ENCODE measurements at places on chromosomes 2 and 18.
A peak's percentile ranks its signal among the peaks of the same experiment; 100 is the strongest.

DNA sequence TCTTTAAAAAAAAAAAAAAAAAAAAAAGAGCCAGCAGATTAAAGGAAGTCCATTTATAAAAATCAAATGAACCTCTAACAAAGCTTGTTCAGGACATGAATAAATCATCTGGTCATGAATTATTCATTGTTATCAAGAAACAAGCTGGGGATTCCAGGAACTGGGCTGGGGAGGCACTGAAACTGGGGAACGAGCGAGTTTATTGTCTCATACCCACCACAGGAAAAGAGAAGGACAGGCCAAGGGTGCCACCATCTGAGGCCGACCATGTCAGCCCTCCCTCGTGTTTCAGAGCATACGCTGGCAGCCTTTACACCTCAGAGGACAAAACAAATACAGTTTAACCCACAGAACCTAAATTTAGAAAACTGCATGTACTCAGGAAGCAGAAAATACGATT lies 164.2 kb downstream of the VWC2L start:
- no peak for DNase-seq

- DNase-seq: no peak
These were observed 28.2 kb upstream of the MAP2 start for GRCh38 chr2:209395652-209396051.

- DNase-seq: peak; percentile 71
These were observed 50.4 kb upstream of the PPM1B start for GRCh38 chr2:44118257-44118656.

- no peak for DNase-seq
These were observed 36.5 kb downstream of the NLRC4 start for GRCh38 chr2:32228181-32228580.

DNA sequence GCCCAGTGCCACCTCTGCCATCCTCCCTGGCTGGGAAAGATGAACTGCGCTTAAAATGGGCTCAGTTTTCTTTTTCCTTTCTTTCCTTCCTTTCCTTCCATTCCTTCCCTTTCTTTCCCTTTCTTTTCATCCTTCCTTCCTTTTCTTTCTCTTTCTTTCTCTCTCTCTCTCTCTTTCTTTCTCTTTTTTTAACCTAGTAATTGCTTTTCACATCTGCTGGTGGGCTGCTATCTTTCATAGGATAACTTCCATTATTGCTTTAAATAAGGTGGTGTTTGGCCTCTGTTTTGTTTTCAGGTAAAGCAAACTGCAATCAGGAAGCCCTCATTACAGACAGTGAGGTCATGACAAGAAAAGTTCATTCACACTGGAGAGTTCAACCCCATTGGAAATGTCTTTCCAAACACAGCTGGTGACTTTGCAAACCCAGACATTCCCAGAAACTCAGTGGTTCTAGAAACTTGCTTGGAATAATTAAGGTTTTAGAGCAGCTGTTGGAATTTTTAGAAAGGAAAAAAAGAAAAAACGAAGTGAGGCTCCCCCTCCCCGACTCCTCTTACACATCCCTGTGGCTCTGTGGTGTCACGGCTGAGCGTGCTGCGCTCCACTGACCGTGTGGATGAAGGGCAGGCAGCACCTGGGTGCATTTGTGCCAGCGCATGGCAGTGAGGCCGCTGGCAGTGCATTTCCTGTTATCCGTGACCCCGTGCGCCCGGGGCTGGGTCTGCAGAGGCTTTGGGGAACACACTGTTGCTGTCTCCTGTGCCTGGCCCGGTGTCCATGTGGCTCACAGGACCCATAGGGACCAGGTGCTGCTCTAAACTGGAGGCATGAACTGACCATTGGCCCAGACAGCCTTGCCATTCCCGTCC lies 76.9 kb downstream of the MBP start:
- no peak for DNase-seq

DNA sequence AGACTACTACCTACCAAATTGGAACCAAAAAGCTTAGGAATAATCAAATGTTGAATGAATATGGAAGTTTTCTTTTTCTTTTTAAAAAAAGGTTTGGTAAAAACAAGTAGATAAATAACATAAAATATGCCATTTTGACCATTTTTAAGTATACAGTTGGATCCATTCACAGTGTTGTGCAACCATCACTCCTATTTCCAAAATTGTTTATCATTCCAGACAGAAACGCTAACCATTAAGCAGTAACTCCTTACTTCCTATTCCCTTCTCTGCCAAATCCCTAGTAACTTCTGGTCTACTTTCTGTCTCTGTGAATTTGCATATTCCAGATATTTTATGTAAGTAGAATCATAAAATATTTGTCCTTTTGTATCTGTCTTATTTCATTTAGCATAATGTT lies 39.8 kb downstream of the CD302 start:
- DNase-seq: no peak

DNA sequence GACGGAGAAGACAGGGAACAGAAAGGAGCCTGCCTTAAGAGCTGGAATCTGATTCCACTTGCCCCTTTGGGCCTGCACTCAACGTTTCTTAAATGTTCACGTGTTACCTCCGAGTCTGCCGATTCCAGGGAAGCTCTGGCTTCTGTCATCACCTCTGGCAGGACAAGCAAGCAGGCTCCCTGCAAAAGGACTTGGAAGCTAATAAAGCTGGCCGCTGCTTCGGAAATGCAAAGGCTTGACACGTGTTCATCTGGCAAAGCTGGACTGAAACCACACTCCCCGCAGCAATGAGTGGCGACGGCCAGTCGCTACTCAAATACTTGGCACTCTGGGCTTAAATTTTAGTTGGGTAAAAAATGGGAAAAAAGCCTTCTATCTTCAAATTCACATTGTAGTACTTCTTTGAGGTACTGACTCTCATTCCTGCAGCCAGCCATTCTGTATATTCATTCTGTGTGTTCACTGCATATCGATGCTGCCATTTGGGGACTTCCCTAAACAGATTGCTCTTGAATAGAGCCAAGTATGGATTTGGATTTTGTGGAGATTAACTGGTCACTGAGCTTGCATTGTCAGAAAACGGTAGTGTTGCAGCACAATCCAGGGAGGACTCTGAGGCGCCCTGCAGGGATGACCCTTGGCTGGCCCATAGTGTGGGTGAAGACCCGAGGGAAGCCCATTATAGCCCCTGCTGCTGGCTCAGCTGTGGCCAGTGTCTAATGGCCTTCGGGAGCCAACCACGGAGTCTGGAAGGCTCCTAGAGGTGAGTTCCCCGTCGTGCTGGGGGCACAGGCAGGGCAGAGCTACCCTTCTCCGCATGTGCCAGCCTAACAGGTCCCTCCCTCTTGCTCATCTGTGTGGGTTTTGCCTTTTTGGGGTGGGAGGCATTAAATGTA lies 231.5 kb downstream of the PRKCE start:
- DNase-seq: no peak

- DNase-seq: no peak
These were observed 353.4 kb upstream of the VRK2 start for GRCh38 chr2:57693177-57693576.

- DNase-seq: no peak
These were observed 12.2 kb upstream of the COL5A2 start for GRCh38 chr2:189191766-189192165.
